NCI-H1417 (cell line): ENCODE measurements at places on chromosomes 6 and 20.

- DNase-seq = peak; percentile 33
Observed at GRCh38 chr6:33838983-33839382, 35.2 kb upstream of the MLN start.

GRCh38 chr6:125910527-125910926 is 46.0 kb upstream of the HINT3 start:
- DNase-seq = no peak

GRCh38 chr20:3339076-3339475 is 68.4 kb downstream of the DNAAF9 start:
- DNase-seq = no peak

- DNase-seq = no peak
Observed at GRCh38 chr6:67687396-67687795, 947.7 kb upstream of the ADGRB3 start.

DNA sequence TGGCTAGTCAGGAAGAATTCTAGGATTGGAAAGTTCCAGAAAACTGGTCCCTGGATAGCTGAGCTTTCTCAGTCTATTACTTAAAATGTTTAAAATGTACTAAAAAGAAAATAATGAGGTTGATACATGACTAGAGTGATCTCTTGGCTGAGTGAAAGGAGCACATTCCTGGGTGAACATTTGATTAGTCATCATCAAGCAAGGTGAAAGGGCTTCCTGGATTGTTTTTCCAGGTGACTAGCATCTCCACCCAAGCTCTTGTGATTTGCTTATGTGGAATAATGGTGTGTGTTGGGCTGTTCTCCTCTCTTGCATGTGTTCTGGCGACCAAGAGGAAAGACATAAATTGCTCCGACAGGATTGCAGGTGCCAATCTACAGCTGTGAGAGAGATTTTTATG is 42.9 kb downstream of the PKIB start:
- DNase-seq = no peak

DNA sequence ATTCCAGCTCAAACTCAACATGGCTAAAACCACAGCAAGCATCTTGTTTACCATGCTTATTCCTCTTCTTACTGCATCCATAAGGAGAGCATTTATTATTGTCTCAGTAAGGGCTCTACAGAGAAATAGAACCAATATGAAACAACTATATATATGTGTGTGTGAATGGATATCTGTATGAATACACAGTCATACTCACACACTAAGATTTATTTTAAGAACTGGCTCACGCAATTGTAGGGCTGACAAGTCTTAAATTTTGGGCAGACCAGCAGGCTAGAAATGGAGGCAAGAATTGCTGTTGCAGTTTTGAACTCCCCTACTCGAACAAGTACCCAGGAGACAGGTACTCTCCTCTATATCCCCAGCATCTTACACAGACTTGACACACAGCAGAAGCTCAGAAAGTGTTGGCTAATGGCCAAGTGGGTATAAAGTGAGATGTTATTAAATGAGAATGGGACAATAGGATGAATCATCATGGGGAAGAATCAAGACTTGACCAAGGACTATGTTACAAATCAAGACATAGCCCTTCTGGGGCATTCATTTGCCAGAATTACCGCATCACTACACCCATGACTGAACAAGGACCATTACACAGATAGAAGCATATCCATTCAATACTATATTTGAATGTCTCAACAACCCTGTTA is 13.0 kb downstream of the ZHX3 start:
- no peak for DNase-seq

DNA sequence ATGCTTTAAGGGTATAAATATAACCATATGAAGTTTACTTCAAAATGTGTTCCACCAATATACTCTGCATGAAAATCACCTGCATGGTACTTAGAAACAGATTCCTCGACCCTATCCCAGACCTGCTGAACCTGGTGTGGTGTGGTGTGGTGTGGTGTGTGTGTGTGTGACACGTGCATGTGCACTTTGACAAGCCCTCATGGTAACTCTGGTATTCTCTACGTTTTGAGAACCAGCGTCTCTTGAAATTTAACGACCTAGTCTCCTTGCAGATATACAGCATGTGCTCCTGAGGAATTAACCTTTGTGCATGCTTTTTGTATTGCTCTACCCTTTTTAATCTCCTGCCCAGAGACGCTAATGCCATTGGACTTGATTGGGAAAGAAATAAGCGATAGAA is 29.5 kb downstream of the GGTLC1 start:
- DNase-seq = no peak
